Stimulated activated CD4-positive, alpha-beta T cell treated with anti-CD3 and anti-CD28 coated beads, Interleukin-1b, Interleukin-23, amount 100 ng/mL, for 4 hours (primary cell): ENCODE measurements at places on chromosomes 12 and 14.
A peak's percentile ranks its signal among the peaks of the same experiment; 100 is the strongest.

- no peak for DNase-seq
Observed at GRCh38 chr12:122333142-122334087, 67.1 kb upstream of the VPS33A start.

GRCh38 chr12:10406725-10407124 lies 2.8 kb downstream of the KLRC4 start:
- DNase-seq = no peak

GRCh38 chr12:51943346-51943745 lies 8.2 kb upstream of the ACVR1B start:
- no peak for DNase-seq

GRCh38 chr12:45934956-45935355 lies 55.4 kb downstream of the SCAF11 start:
- DNase-seq = no peak

GRCh38 chr14:63996016-63996415 lies 143.2 kb downstream of the SYNE2 start:
- DNase-seq = no peak

DNA sequence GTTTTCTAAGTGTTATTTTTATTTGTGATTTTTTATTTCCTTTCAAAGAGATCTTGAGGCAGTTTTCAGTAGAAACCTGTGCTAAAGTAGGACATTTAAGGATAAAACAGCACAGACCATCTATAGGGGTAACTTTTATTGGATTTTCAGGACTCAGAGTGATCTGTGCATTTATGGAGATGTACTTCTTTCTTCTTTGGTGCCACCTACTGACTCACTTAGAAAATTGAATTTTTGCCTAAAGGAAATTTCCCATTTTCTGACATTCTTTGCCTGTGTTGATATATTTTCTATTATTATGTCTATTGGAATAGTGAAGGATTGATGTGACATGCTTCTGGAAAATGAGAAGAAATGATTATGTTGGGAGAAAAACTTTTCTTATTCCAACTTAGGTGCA lies 113.0 kb downstream of the UNC79 start:
- no peak for DNase-seq

- peak; percentile 59 for DNase-seq
Observed at GRCh38 chr14:105061428-105062047, 3.7 kb downstream of the GPR132 start.

DNA sequence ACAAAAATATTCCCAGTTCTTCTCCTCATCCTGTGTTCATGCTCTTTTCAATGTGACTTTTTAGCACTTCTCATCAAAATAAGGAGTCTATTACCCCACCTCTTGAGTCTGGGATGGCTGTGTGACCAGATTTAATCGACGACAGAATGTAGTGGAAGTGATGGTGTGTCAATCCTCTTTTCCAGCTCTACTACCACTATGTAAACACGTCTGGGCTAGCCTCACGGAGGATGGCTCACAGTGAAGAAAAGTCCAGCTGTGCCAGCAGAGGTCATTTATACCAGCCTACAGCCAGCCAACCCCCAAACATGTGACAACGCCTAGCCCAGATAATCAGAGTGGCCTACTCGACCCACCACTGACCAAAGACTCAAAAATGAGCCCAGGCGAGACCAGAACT lies 37.3 kb upstream of the FGF6 start:
- DNase-seq = no peak

GRCh38 chr14:103492156-103492925 lies 30.3 kb downstream of the CKB start:
- DNase-seq = no peak

DNA sequence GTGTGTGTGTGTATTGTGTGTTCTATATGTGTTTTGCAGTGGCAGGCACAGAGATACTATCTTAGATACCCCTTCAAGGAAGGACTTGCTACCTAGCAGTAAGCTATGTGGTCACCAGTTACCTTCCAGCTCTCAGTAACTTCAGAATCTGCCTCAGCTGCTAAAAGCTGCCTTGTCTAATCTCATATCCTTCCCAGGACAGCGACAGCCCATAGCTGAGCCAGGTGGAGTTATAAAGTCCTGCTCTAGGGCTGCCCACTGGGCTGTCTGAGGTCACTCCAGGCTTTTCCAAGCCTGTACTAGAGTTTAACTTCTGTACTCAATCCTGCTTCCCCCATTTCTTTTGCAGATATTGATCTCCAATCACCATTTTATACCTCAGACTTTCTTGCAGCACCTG lies 942.6 kb downstream of the GALC start:
- no peak for DNase-seq
